Fibroblast of skin of back (primary cell): ENCODE measurements at places on chromosomes 2 and 18.

DNA sequence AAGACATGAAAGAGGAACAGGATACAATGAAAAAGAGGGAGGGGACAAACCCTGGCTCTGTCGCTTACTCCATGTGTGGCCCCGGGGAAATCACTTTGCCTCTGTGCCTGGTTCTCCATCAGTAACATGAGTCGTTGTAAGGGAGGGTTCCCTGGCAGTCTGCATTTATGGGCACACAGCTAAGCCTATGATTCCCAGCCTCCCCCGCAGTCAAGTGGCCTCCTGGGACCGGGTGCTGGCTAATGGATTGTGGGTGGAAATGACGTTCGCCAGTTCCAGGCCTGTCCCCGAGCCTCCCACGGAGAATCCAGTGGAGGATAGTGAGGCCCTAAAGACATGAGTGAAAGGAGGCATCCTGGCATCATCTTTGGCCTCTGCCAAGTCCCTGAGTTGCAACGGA lies 42.7 kb downstream of the SFXN5 start:
- DNase-seq, result peak; percentile 27

DNA sequence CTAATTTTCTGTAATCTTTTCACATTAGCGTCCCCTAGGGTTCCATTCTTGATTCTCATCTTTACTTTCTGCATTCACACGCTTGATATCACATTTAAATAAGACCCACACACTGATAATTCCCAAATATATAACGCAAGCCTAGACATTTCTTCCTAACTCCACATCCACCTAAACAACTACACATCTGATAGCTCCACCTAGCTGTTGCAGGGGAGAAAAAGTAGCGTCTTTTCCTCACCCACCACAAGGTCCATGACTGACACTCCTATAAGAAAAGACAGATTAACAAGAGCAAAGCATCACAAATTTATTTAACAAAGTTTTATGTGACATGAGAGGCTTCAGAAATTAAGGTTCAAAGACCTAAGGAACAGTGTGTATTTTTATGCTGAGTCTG lies 862.2 kb upstream of the DDX18 start:
- DNase-seq, result no peak

GRCh38 chr2:46967990-46968647 lies 52.5 kb upstream of the MCFD2 start:
- DNase-seq, result peak; percentile 82

DNA sequence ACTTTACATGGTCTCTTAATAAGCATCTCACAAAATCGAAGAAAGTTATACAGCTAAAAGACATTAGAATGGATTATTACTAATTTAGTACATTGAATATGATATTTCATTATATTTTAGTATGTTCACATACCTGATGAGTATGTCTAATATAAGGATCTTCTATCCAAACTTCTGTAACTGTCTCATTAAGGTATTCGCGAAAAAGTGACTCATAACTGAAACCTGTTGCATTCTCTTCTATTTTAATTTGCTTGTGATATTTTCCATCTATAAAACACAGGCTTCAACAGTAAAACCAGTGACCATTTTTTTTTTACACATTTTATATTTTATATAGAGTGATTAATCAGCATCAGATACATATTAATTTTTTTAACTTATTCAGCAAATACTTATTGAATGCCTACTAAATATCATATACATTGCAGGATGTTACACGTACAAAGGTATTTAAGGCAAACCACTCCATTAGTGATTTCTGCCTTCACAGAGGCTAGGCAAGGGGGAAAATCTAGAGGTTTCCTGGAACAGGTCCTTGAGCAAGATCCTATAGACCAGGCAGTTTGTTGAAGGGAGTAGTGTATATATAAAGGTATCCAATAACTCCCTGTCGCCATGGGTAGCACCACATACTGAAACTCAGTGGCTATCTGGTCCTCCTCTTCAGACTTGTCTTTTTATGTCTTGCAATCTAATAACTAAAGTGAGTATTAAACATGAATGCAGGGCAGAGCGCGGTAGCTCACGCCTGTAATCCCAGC lies 9.3 kb downstream of the MITD1 start:
- no peak for DNase-seq

GRCh38 chr2:160229591-160229990 lies 29.5 kb upstream of the ITGB6 start:
- peak; percentile 77 for DNase-seq

GRCh38 chr2:12778369-12778768 lies 61.6 kb downstream of the TRIB2 start:
- DNase-seq, result no peak

- no peak for DNase-seq
These were observed 45.7 kb downstream of the STK39 start for GRCh38 chr2:168201584-168202116.

GRCh38 chr2:12835733-12836132 lies 119.0 kb downstream of the TRIB2 start:
- DNase-seq, result no peak

- DNase-seq, result peak; percentile 71
These were observed 512.7 kb downstream of the CMPK2 start for GRCh38 chr2:6352906-6353515.

- peak; percentile 18 for DNase-seq
These were observed 24.6 kb upstream of the FZD7 start for GRCh38 chr2:202009019-202009481.

- peak; percentile 64 for DNase-seq
These were observed 3.4 kb downstream of the HDLBP start for GRCh38 chr2:241312082-241312481.

- DNase-seq, result peak; percentile 7
These were observed 2.3 kb upstream of the TMEM37 start for GRCh38 chr2:119429225-119429981.

DNA sequence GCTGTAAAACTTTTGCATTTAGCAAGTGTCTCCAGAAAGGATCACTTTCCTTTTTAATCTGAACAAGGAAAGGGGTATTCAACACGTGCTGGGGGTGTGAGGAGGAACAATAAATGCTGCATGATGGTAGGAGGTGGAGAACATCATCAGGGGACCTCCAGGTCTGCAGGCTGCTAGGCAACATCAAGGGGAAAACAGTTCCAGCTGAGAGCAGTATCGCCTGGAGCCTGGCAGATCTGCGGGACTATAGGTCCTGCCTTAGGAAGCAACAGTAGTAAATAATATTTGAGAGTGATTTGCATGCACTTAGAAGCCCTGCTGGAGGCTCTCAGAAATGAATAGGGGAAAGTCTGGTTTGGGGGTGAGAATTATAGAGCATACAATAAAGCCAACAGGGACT lies 175.6 kb downstream of the SUCLG1 start:
- DNase-seq, result no peak

GRCh38 chr2:66428986-66429612 lies 5.8 kb upstream of the MEIS1 start:
- peak; percentile 68 for DNase-seq

DNA sequence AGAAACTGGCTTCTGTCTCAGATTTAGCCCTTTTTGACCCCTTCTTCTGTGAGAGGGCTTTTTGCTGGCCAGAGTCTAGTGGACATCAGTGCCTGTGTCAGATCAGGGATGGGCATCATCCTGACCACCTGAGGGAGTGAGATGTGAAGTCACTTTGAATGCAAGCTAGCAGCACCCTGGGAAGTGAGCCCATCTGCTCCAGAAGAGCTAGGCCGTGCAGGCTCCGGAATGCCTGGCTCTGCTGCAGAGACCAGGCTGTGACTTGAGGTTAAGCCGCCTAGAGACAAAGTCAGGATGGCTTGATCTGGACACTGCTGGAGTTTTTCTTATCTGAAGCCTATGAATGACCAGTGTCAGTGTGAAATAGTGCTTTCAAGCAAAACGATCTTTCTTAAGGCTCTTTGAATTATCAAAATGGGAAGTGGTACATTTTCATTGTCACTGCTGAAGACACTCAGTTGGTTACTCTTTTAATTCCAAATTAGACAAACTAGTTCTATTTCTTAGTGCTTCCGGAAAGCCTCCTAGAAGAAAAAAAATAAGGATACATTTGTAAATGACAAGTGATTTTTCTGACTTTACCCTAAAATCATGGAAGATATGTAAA lies 20.8 kb downstream of the DGUOK start:
- no peak for DNase-seq

GRCh38 chr2:241151934-241152660 lies 1.8 kb downstream of the PPP1R7 start:
- no peak for DNase-seq

GRCh38 chr2:217853301-217853881 lies 149.4 kb downstream of the TNS1 start:
- DNase-seq, result peak; percentile 46

DNA sequence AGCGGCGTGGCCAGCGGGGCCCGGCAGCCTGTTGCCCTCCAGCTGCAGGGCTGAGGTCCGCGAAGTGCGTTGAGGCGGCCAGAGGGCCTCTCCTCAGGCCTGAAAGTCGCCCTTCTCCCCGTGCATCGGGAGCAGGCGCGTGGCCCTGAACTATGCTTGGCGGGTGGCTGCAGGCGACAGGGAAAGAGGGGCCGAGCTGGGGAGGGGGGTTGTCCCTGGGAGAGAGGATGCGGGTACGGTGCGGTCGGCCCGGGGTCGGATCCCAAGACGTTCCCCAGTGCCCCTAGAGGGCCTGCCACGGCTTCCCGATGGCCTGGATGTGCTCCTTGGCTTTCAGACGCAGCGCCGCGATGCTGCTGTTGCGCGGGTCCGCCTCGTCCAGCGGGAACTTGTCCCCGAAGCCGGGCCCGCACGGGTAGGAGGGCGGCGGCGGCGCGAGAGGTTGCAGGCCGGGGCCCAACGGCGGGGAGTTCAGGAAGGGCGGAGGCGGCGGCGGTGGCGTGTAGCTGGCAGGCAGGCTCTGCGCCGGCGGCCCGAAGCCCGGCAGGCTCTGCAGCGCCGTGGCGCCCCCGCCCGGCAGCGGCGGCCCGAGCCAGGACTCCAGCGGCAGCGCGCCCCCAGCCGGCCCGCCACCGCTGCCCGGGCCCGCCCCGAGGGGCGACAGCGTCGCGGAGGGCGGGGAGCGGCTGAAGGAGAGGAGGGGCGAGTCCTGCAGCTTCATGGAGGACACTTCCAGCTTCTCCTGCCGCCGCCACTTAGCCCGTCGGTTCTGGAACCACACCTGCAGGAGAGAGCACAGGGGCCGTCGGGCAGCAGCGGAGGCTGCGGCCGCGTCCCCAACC lies 4.3 kb downstream of the RAX start:
- peak; percentile 40 for DNase-seq

DNA sequence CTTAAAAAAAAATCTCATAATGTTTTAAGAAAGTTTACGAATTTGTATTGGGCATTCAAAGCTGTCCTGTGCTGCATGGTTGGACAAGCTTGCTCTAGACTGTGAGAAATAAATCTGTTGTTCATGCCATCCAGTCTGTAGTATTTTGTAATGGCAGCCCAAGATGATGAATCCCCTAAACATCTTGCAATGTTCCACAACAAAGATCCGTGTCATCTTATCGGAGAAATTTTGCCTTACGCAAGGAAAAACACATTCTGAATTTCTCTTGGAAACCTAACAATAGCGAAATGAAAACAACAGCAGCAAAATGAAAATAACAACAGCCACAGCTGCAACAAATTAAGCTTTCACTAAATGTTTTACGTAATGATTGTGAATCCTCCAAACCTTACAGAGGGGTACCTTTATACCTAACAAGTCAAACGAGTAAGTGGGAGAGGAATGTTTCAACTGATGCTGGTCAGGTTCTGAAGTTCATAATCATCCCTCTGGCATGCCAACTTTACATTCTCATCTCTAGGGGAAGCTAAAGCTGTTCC lies 76.1 kb upstream of the RNU4ATAC start:
- no peak for DNase-seq

- no peak for DNase-seq
These were observed 352.3 kb upstream of the MEIS1 start for GRCh38 chr2:66082581-66082980.

DNA sequence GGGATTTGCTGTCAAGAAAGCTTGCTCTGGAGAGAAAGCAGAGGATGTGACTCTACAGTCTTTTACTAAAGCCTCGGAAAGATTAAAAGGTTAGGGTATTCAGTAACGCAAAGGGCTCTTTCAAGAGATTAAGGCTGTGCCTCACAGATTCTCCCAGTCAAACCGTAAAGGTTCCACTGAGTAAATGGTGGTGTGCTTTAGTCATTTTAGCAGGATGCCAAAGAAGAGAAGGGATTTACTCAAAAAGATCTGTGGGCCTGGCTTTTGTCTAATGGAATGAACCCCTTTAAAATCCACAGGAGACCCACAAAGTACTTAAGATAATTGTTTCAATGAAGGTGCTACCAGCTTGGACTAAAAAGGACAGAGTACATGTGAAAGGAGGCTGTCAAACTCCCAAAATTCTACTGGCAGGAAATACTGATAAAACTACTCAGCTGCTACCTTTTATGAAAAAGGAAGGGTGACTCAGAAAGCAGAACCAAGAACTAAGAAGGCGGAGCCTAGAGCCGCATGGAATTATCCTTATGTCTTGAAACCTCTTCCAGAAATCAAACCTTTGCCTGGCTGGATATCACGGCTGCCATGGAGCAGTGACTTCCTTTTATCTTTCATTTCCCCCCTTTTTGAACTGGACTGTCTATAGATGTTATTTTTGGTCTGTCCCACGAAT lies 670.2 kb upstream of the ZEB2 start:
- DNase-seq, result peak; percentile 24

- no peak for DNase-seq
These were observed 71.9 kb upstream of the LYPD6 start for GRCh38 chr2:149258531-149258930.

DNA sequence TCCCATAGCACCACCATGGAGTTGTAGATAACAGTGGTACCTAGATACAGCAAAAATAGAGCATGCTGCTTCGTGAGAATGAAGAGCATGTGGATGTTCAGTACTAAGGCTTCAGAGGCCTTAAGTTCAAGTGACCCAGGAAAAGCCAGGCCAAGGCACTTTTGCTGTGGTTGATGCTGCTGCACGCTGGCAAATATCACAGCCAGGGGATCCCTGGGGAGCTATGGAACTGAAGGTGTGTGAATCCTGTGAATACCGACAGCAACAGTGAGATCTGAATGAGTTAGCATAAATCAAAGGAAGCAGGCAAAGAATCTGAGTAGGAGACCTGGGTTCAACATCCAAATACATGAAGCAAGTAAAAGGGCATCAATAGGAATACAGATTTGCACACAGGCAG lies 158.6 kb upstream of the THUMPD2 start:
- no peak for DNase-seq

DNA sequence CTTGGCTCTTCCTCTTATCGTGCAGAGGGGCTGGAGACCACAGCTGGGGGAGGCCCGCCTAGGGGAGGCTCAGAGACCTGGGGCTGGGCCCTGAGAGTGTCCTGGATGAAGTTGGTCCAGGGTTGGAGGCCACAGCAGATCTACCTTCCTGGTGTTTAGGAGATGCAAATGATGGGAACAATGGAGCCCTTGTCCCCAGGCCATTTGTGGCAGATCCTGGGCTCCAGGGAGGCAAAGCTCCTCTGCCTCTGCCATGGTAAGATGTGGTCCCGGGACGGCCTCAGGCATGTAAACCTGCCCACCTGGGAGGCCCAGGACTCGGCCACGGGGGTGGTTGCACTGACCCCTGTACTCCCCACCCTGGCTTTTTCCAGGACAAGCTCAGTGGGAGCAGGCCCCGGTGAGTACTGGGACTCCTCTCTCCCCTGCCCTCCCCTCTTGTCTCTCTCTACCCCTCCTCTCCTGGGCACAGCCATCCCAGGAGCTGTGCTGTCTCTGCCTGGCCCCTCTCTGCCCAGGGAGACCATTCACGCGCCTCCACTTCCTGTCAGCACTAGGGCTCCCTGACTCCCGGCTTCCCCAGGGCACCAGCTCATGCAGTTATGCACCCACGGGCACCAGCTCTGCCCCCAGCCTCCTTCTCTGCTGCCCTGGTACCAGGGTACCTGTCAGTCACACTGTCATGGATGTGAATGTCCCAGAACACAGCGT lies 10.9 kb downstream of the SH2D6 start:
- no peak for DNase-seq
